ENCODE measurements at places on chromosomes 2 and 18. TPM values are rescaled to one million over a fixed set of nuclear protein-coding genes. Genes with fewer than 3 reads are reported as not detected.

DNA sequence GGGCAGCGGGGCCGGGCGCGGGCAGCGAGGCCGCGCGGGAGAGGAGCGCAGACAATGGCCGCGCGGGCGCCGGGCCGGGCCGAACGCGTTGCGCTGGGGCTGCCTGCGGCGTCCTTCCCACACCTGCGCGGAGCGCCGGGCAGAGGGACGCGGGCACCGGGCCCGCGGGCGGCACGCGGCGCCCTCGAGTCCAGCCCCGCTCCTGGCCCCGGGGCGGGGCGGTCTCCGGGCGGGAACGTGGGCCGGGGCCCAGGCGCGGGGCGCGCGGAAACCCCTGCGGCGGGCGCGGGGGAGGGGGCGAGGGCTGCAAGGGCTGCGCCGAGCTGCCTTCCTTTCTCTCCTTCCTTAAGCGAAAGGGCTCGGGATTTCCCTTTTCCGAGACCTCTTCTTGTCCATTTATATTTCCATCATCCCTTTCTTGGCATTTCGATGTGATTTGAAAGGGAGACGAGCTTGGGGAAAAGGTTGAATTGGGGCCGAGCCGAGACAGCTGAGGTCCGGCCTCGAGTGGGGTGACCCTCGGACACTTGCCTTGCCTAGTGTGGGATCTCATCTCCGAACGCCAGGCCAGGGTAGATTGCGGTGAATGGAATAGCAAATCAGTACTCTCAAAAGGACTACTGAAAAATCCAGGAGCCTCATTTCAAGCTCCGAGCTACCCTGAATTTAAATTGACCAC is 676 bp downstream of the KLHL23 start:
- DNase-seq, result no peak

DDX18 gene
- 90.0 TPM for polyA plus RNA-seq

GRCh38 chr18:40179729-40180461 is 1775.1 kb upstream of the PIK3C3 start:
- no peak for DNase-seq

KCNS3 gene
- polyA plus RNA-seq, result 9.2 TPM

COPS7B gene
- 69.6 TPM for polyA plus RNA-seq

DNA sequence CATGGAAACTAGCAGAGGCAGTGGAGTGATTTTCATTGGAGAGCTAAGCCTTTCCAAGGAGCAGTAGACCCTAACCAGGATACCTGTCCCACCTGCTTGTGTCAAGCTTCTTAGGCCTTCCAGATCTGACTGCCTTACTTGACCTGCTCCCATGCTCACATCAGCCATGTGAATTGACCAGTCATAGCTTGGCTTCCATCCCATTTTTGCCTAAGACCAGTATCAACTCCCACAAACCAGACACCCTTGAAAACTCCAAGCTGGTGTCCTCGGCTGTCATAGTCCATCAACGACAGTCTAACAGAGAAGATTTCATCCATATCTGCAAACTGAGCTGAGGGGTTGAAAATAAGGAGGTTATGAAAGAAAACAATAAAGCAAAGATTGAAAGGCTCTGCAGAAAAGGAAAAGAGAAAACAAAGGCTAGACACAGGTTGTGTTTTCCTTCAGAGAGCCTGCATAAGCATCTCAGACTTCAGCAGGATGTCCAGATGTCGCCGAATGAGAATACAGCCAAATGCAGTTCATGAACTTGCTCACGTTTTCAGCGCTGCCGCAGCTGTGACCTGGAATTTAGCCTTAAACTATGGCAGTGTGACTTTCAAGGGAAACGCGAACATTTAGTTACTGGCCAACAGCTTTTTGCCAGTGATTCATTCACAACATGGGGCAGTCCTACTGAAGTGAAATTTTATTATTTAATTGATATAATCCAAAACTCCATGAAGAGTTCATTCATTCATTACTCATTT is 868.1 kb upstream of the ID2 start:
- DNase-seq, result no peak

Data from left kidney (tissue), 8 donors.